ENCODE measurements at places on chromosomes 13 and 19.

GRCh38 chr13:48038761-48039160 is 1.2 kb downstream of the NUDT15 start:
- no peaks in the 10 kb centered on the region for H3K36me3 ChIP-seq
- DNase-seq = no peak
- H3K27me3 ChIP-seq = no peaks in the 10 kb centered on the region
- H3K4me1 ChIP-seq = peaks cover 14% of the 10 kb centered on the region
- H3K4me3 ChIP-seq = peak overlapping the region; percentile 90

GRCh38 chr13:37306778-37307544 is 201.5 kb upstream of the CSNK1A1L start:
- no peaks in the 10 kb centered on the region for H3K27me3 ChIP-seq
- H3K27ac ChIP-seq = no peak overlapping the region
- DNase-seq = no peak
- no peaks in the 10 kb centered on the region for H3K36me3 ChIP-seq

DNA sequence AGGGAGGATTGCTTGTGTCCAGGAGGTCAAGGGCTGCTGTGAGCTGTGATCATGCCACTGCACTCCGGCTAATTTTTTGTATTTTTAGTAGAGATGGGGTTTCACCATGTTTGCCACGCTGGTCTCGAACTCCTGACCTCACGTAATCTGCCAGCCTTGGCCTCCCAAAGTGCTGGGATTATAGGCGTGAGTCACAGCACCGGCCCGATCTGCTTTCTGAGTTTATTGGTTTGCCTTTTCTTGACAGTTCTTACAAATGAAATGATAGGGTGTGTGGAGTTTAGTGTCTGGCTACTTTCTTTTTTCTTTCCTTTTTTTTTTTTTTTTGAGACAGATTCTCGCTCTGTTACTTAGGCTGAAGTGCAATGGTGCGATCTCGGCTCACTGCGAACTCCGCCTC is 848 bp downstream of the C19orf44 start:
- H3K4me1 ChIP-seq = no peaks in the 10 kb centered on the region
- peak overlapping the region; percentile 72 for H3K27ac ChIP-seq
- H3K36me3 ChIP-seq = no peaks in the 10 kb centered on the region
- DNase-seq = no peak

GRCh38 chr13:98303858-98304257 is 126.8 kb upstream of the RNF113B start:
- H3K4me1 ChIP-seq = no peaks in the 10 kb centered on the region
- no peak for DNase-seq
- H3K36me3 ChIP-seq = no peaks in the 10 kb centered on the region
- no peak overlapping the region for H3K4me3 ChIP-seq
- H3K27ac ChIP-seq = no peak overlapping the region
- H3K27me3 ChIP-seq = no peaks in the 10 kb centered on the region

GRCh38 chr19:13002166-13002898 is 7.1 kb downstream of the NFIX start:
- no peak for DNase-seq
- no peaks in the 10 kb centered on the region for H3K4me1 ChIP-seq
- H3K27ac ChIP-seq = no peak overlapping the region
- no peaks in the 10 kb centered on the region for H3K36me3 ChIP-seq

- no peak overlapping the region for H3K4me3 ChIP-seq
- no peaks in the 10 kb centered on the region for H3K36me3 ChIP-seq
- DNase-seq = no peak
- H3K4me1 ChIP-seq = no peaks in the 10 kb centered on the region
- H3K27ac ChIP-seq = no peak overlapping the region
These were observed 109.5 kb upstream of the MIR17HG start for GRCh38 chr13:91238036-91238435.

GRCh38 chr19:28642787-28643683 is 569.9 kb downstream of the UQCRFS1 start:
- no peak overlapping the region for H3K4me3 ChIP-seq
- no peaks in the 10 kb centered on the region for H3K4me1 ChIP-seq
- H3K27ac ChIP-seq = no peak overlapping the region
- no peaks in the 10 kb centered on the region for H3K36me3 ChIP-seq

- peak overlapping the region; percentile 90 for H3K4me3 ChIP-seq
- DNase-seq = no peak
- peaks cover 5% of the 10 kb centered on the region for H3K36me3 ChIP-seq
- peaks cover 4% of the 10 kb centered on the region for H3K4me1 ChIP-seq
These were observed 19.4 kb downstream of the ZNF816 start for GRCh38 chr19:52943134-52943883.

DNA sequence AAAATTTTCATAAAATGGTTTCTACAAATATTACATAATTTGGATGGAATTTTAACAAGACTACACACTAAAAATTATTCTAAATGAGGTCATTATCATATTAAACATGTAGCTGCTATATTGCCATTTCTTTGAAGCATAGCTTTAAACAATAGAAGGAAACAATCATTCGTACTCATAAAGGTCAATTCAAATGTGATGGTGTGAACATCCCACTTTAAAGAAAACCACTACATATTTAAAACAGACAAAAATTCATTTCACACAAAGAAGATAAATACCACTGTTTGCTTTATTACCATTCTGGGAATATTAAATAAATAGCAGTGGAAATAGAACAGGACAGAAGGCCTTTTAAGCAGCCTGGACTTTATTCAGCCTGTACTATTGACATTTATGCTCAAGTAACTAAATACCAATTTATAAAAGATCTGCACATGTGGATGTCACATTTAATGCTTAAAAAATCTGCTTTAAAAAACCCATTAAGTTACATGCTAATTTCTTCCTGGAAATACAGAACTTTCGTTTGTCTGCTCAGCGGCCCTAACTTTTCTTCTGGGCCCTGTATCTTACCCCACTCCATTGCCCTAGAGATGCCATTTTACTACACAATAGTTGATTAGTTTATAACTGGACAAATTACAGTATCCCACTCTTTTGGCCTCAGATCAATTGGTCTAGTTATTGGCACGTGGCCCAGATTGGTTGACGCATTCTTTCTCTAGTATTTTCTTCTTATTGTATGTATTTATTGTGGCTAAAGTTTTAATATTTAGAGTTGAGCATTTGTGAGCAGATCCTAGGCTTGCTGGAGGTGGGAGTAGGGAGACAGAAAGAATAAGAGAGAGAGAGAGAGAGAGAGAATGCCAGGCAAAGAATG is 215.1 kb upstream of the SPRY2 start:
- H3K36me3 ChIP-seq = no peaks in the 10 kb centered on the region
- H3K4me3 ChIP-seq = no peak overlapping the region
- H3K4me1 ChIP-seq = no peaks in the 10 kb centered on the region
- no peak for DNase-seq
- no peak overlapping the region for H3K27ac ChIP-seq
- no peaks in the 10 kb centered on the region for H3K27me3 ChIP-seq

DNA sequence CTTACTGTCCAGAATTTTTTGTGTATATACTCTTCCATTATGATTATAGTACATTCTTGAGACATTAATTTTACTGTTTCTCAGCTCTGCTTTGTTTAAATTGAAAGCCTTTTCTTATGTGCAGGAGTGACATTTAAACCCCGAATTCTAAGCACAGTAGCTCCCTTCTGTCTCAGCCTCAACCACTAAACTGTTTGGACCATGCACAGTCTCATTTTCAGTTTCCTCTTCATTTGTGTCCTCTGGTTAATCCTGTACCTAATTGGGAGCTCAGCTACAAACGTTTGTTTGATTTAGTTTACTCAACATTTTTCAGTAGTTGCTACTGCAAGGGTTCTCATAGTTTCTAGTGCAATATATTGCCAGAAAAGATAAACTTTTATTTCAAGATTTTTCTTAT is 206.3 kb downstream of the SLITRK5 start:
- no peak overlapping the region for H3K4me3 ChIP-seq
- no peak for DNase-seq
- H3K27ac ChIP-seq = no peak overlapping the region
- no peaks in the 10 kb centered on the region for H3K4me1 ChIP-seq
- no peaks in the 10 kb centered on the region for H3K27me3 ChIP-seq
- H3K36me3 ChIP-seq = no peaks in the 10 kb centered on the region

GRCh38 chr13:27079421-27079958 is 92.1 kb downstream of the USP12 start:
- no peaks in the 10 kb centered on the region for H3K27me3 ChIP-seq
- H3K4me1 ChIP-seq = no peaks in the 10 kb centered on the region
- H3K36me3 ChIP-seq = no peaks in the 10 kb centered on the region
- H3K4me3 ChIP-seq = no peak overlapping the region
- DNase-seq = no peak

DNA sequence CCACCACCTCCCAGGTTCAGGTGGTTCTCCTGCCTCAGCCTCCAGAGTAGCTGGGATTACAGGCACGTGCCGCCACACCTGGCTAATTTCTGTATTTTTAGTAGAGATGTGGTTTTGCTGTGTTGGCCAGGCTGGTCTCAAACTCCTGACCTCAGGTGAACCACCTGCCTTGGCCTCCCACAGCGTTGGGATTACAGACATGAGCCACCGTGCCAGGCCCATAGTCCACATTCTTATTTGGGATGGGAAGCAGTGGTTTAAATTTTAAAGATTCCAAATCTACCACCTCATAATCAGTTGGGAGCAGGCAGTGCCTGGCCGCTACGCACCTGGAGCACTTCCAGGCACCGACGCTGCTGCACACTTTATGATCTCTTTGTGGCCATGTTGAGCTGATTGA is 160.6 kb upstream of the SOX1 start:
- H3K36me3 ChIP-seq = no peaks in the 10 kb centered on the region
- H3K27me3 ChIP-seq = no peaks in the 10 kb centered on the region
- H3K4me1 ChIP-seq = no peaks in the 10 kb centered on the region

- no peaks in the 10 kb centered on the region for H3K27me3 ChIP-seq
- DNase-seq = no peak
- no peak overlapping the region for H3K27ac ChIP-seq
- H3K4me1 ChIP-seq = no peaks in the 10 kb centered on the region
- H3K36me3 ChIP-seq = no peaks in the 10 kb centered on the region
These were observed 5.8 kb downstream of the SIGLEC6 start for GRCh38 chr19:51525651-51526050.

DNA sequence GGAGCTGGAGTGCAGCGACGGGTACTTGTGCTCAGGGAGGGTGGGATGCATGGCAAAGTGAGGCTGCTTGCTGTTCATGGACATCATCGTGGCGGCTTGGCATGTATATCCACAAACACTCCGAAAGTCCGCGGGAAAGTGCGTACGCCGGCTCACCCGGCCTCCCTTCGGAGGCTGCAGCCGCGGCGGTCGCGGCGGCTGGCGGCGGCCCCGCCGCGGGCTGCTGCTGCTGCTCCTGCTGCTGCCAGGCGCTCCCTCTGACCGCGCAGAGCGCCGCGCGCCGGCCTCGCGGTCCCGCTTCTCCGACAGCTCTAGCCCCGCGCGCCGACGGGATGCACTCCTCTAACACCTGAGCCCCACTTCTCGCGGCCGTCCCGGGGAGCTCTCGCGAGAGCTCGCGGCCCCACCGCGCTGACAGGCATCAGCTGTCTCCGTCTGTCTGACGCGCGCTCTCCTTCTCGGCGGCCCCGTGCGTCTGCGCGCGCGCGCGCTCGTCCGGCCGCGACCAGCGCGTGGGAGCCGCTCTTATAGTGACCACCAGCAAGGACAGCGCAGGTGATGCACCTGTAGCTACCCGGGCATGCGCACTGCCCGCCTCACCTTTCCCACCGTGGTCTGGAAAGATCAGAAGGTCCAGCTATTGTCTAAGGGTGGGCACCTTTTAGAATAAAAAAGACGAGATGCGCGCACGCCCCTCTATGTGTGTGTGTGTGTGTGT is at the start of gene POU4F1:
Gene POU4F1, minus strand, starts transcription at position 313 of the 718 bp plus-strand sequence. Its CDS starts 226 bp downstream, at position 87.
- H3K4me3 ChIP-seq = peak within 1 kb of the TSS; percentile 43
- no peak within 1 kb of the TSS for H3K27ac ChIP-seq
- peaks cover 31% of the 10 kb centered on the region for H3K4me1 ChIP-seq
- peaks cover 44% of the 10 kb centered on the region for H3K27me3 ChIP-seq

DNA sequence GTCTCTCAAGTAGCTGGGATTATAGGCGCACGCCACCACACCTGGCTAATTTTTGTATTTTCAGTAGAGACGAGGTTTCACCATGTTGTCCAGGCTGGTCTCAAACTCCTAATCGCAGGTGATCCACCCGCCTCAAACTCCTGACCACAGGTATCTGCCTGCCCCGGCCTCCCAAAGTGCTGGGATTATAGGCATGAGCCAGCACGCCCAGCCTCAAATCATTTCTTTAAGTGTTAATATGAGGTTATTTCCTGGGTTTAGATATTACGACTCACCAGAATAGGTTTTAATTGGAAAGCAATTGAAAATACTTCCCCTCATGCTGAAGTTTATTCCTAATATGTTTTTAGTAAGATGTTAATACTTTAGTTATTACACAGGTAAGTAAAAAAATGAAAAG is 144.5 kb downstream of the NUFIP1 start:
- H3K36me3 ChIP-seq = no peaks in the 10 kb centered on the region
- no peak overlapping the region for H3K4me3 ChIP-seq
- H3K4me1 ChIP-seq = no peaks in the 10 kb centered on the region
- no peaks in the 10 kb centered on the region for H3K27me3 ChIP-seq

GRCh38 chr13:69324090-69324886 is 783.3 kb upstream of the ATXN8OS start:
- no peaks in the 10 kb centered on the region for H3K4me1 ChIP-seq
- H3K4me3 ChIP-seq = no peak overlapping the region
- DNase-seq = no peak
- no peaks in the 10 kb centered on the region for H3K27me3 ChIP-seq
- no peaks in the 10 kb centered on the region for H3K36me3 ChIP-seq
- H3K27ac ChIP-seq = no peak overlapping the region

- no peak for DNase-seq
- no peaks in the 10 kb centered on the region for H3K4me1 ChIP-seq
- no peaks in the 10 kb centered on the region for H3K36me3 ChIP-seq
These were observed 767.3 kb upstream of the GPC6 start for GRCh38 chr13:92459306-92459705.

- DNase-seq = peak; percentile 26
- peaks cover 43% of the 10 kb centered on the region for H3K36me3 ChIP-seq
- H3K27ac ChIP-seq = peak overlapping the region; percentile 95
- H3K27me3 ChIP-seq = no peaks in the 10 kb centered on the region
- H3K4me3 ChIP-seq = peak overlapping the region; percentile 72
- H3K4me1 ChIP-seq = peaks cover 33% of the 10 kb centered on the region
These were observed 338 bp downstream of the SLC35E1 start for GRCh38 chr19:16571822-16572331.

DNA sequence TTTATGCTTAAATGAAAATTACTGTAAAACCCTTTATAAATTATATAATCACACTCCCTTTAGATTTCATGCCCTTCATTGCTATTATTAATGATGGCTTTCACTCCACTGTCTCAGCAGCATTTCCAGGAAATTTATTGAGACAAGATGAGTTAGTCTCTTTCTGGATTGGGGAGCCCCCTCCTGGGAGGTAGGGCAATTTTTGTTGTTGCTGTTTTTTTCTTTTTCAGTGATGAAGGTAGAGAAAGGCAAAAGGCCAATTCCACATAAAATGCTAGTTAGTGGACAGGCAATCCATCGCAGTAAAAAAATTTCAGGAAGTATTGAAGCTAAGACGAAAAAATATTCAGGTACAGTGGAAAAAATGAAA is 80.2 kb downstream of the TEX26 start:
- no peak overlapping the region for H3K4me3 ChIP-seq
- no peak for DNase-seq
- no peaks in the 10 kb centered on the region for H3K4me1 ChIP-seq
- H3K27ac ChIP-seq = no peak overlapping the region
- no peaks in the 10 kb centered on the region for H3K36me3 ChIP-seq

GRCh38 chr13:71583581-71583980 is 283.4 kb downstream of the DACH1 start:
- H3K4me1 ChIP-seq = no peaks in the 10 kb centered on the region
- no peak overlapping the region for H3K27ac ChIP-seq
- H3K27me3 ChIP-seq = no peaks in the 10 kb centered on the region
- DNase-seq = no peak
- H3K36me3 ChIP-seq = no peaks in the 10 kb centered on the region

Measured in naive thymus-derived CD4-positive, alpha-beta T cell (primary cell).